Natural killer cell treated with Interleukin-12 subunit alpha and Interleukin-12 subunit beta and Interleukin-15 and Interleukin-18, amount 100 ng/mL, for 72 hours (primary cell): ENCODE measurements at places on chromosomes 3 and 15.

- no peak for DNase-seq
These were observed 29.6 kb upstream of the EHHADH start for GRCh38 chr3:185283374-185283935.

DNA sequence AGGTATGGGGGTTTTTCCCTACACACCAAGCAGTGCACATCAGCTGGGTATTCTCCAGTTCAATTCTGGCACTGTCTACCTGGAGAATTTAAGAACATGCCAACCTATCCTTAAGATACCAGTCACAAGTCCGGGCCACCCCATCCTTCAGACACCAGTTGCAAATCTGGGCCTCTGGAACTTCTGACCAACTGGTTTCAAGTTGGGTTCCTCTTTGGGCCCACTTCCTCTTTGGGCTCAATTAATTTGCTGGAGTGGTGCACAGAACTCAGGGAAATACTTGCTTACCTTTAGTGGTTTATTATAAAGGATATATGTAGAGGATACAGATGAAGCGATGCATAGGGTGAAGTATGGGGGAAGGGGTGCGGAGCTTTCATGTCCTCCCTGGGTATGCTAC is 25.3 kb downstream of the GLCE start:
- DNase-seq = no peak

GRCh38 chr15:65540314-65540713 is 10.1 kb downstream of the HACD3 start:
- DNase-seq = no peak

DNA sequence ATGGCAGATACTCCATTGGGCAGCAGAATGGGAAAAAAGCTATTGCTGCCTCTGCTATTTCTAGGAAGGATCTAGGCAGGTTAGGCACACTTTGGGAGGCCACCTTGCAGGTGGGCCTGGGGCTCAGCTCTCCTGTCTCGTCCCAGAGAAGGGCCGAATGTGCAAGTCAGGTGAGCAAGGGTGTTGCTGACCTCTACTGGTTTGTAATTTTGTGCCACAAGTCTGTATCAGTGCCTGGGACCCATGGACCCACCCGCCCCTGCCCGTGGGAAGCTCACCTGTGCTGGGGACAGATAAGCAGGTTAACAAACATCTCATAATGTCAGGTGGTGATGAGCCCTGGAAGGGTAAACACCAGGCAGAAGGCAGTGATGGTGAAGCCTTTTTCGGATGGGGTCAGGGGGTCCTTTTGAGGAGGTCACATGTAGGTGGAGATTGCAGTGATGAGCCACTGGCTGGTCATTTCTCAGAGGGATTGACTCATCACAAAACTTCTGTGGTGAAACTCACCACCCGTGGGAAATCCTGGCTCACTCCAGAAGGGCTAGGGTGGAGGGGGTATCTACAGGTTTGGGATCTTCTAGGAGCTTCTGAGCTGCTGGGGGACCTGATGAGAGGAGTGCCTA is 161.3 kb downstream of the KLF13 start:
- DNase-seq = peak; percentile 68

GRCh38 chr15:62483814-62484213 is 318.7 kb upstream of the C2CD4B start:
- no peak for DNase-seq

GRCh38 chr15:98953000-98953787 is 54.4 kb downstream of the PGPEP1L start:
- no peak for DNase-seq

- no peak for DNase-seq
These were observed 682.8 kb upstream of the ARPP21 start for GRCh38 chr3:34956511-34956910.

DNA sequence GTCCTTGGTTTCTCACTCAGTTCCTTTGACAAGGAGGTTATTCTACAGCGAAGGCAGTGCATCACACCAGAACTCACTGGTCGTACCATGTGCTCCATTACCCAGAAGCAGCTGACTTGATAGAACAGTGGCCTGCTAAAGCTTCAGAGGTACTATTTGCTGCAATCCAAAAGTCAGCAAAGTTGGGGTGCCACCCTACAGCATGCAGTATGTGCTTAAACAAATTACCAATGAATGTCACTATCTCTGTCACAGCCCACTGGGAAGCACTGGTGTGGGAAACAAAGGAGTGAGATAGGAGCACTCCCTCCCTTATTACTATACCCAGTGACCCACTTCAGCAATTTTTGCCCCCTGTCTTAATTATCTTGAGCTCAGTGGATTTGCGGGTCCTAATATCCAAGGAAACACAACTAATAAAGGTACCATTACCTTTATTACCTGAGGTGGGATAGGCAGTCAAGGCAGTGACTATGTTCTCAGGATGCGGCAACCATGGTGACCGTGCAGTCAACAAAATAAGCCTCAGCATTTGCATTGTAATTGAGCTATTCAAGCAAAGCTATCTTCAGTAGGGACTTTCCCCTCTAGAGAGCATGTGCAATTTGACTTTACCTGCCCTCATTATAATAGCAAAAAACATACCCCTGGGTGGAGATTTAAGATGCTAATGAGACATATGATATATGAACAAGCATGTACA is 199.4 kb downstream of the OCA2 start:
- no peak for DNase-seq
